ENCODE measurements at places on chromosomes 3 and 15. TPM values are rescaled to one million over a fixed set of nuclear protein-coding genes. Genes with fewer than 3 reads are reported as not detected.

DNA sequence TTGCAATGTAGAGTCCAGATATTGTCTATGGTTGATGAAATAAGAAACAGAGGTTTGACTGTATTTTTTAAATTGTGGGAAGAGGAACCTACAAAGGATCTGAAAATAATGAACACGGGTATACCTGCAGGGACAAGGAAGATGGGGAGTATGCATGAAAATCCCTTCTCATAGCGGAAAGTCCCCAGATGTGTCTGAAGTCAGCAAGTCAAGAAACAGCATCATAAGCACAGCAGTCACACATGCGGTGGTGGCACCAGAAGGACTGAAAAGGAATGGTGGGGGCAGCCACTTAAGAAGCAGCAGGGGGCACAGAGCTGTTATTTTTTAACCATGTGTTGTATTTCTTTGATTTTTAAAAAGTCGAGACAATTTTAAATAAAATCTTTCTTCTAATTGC lies 4.7 kb downstream of the MRPS11 start:
- no peak overlapping the region for H3K4me3 ChIP-seq
- no peak for DNase-seq
- H3K27me3 ChIP-seq: no peaks in the 10 kb centered on the region
- H3K36me3 ChIP-seq: peaks cover 18% of the 10 kb centered on the region
- peaks cover 21% of the 10 kb centered on the region for H3K4me1 ChIP-seq

Gene TLR9
- 0.02 TPM for polyA plus RNA-seq

Gene DOCK3
- polyA plus RNA-seq: 0.01 TPM

DNA sequence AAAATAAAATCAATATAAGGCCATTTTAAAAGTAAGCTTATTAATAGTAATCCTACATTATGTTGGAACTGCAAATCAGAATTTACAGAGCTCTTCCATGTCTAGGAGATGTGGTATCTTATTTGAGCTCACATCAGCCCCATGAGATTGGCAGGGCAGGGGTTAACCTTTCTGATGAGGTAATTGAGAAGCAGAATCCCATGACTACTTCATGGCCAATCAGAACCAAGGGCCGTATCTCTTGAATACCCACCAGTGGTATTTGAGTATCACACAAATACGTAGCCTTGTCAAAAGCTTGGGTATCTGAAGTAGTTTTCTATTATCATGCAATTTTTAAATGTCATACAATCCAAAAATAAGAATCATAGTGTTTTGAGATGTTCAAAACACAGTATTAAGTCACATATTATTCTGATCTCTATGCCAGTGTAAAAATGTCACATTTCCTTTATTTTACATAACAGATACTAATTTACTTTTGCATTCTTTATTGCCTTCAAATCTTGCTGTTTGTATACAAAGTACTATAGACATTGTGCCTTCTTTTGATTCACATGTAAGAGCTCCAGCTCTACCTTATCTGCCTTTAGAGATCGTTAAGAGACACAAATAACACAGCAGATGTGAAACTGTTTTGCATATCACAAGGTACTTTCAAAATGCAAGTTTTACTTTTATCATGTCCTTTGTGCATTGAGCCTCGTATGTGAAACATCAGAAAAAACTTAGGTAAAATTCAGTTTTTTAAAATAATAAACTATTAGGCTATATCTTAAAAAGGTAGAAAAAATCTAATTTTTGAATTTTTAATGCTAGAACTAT lies 251.7 kb upstream of the GOLGA6L4 start:
- peaks cover 12% of the 10 kb centered on the region for H3K36me3 ChIP-seq
- H3K27ac ChIP-seq: no peak overlapping the region
- H3K4me1 ChIP-seq: no peaks in the 10 kb centered on the region
- no peak overlapping the region for H3K4me3 ChIP-seq

GRCh38 chr3:64166584-64167162 lies 58.6 kb downstream of the PRICKLE2 start:
- no peak for DNase-seq
- H3K36me3 ChIP-seq: no peaks in the 10 kb centered on the region
- no peak overlapping the region for H3K27ac ChIP-seq

- H3K36me3 ChIP-seq: no peaks in the 10 kb centered on the region
- DNase-seq: no peak
- no peak overlapping the region for H3K4me3 ChIP-seq
- no peaks in the 10 kb centered on the region for H3K27me3 ChIP-seq
These were observed 244.4 kb upstream of the ARPP21 start for GRCh38 chr3:35394905-35395304.

- no peaks in the 10 kb centered on the region for H3K4me1 ChIP-seq
- H3K36me3 ChIP-seq: no peaks in the 10 kb centered on the region
- H3K27me3 ChIP-seq: no peaks in the 10 kb centered on the region
These were observed 68.0 kb downstream of the ABHD5 start for GRCh38 chr3:43758592-43759225.

- H3K27ac ChIP-seq: no peak overlapping the region
- no peaks in the 10 kb centered on the region for H3K4me1 ChIP-seq
- H3K27me3 ChIP-seq: no peaks in the 10 kb centered on the region
- no peaks in the 10 kb centered on the region for H3K36me3 ChIP-seq
- no peak for DNase-seq
- H3K4me3 ChIP-seq: no peak overlapping the region
These were observed 253.6 kb downstream of the MAGI1 start for GRCh38 chr3:65785065-65785645.
